ENCODE measurements at places on chromosomes 6 and 20.

- DNase-seq, result no peak
Observed at GRCh38 chr6:144559865-144560593, 274.9 kb downstream of the UTRN start.

GRCh38 chr6:79694156-79694555 lies 63.0 kb downstream of the SH3BGRL2 start:
- no peak for DNase-seq

DNA sequence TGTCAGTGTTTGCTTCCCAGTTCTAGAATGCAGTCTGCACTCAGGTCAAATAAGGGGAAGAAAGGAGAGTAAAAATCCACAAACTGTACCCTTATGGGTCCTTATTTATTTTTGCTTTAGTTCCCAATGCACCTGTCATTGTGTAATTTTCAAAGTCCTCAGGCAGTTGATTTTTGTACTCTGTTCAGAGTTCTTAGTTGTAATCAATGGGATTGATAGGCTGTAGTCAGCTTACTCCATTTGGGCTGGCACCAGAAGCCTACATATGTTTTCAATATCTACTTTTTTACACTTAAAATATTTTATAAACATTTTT lies 18.6 kb downstream of the AIG1 start:
- no peak for DNase-seq

DNA sequence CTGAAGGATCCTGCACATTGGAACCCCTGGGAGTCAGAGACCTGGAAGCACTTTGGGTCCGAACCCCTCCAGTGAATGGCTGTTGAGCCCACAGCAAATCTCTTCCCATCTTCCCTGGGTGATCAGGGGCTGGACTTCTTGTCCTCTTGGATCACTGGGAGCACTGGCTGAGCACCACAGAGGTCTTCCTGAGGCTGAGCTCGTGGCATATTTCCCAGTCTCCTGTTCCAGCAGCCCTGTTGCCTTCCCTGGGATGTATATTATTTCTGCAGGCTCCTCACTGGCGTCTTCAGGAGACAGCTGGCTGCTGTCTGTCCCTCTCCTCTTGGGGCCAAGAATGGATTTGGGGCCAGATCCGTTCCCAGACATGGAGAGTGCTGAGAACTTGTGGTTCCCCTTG lies 43.4 kb downstream of the PTK7 start:
- DNase-seq, result no peak

- no peak for DNase-seq
Observed at GRCh38 chr6:4518506-4518905, 257.7 kb upstream of the CDYL start.

DNA sequence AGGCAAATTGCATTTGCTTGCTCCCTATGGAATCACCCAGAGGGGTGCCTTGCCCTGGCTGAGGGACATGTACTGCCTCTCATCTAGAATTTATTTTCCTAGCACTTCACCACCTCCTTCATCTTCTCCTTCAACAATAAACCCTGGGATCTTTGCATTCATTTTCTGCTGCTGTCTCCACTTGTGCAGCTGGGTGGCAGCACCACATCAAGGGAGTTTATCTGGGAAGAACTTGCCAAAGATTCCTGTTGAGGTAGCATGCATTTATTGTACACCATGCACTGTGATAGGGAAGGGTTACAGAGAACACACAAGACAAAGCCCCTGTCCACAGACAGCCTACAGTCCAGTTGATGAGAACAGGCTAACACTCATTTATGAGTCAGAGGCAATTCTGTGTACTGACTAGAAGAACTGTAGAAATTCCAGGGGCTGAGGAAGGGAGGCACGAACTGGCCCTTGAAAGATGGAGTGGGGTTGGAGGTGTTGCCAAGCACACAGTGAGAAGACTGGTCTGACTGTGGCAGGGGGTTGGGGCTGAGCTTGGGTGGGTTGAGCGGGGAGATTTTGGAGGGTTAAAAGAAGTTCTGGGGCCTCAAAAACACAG lies 17.5 kb downstream of the C20orf173 start:
- no peak for DNase-seq

- no peak for DNase-seq
Observed at GRCh38 chr20:31808481-31808880, 10.7 kb upstream of the MYLK2 start.

DNA sequence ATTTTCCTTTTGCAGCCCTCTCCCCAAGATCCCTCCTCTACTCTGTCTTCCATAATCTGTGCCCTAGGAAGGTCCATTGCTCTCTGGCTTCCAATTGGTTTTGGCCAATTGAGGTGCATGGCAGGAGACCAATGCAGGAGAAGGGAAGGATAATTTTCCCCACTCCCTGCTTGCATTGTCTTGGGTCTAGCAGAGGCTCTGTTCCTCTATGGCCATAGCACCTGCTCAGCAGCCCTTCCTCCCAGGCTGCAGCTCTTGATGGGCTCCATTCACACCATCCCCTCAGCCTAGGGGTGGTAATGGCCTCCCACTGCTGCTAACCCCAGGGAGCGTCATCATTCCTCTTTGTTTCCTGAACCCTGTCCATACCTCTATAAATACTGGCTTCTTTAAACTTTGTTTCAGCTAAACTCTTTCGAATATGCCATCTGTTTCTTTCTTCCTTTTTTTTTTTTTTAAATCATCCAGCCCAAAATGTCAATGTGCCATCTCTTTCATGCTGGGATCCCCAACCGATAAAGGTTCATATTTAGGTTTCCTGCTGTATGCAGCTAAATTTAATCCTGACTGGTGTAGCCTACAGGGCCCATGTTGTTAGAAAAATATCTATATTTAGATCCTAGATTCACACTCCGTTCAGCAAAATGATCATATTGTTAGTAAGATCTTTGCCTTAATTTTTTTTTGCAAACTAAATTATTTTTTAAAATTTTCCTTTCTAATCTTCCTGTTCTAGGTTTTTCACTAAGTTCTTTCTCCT lies 63.8 kb downstream of the HECA start:
- DNase-seq, result no peak

DNA sequence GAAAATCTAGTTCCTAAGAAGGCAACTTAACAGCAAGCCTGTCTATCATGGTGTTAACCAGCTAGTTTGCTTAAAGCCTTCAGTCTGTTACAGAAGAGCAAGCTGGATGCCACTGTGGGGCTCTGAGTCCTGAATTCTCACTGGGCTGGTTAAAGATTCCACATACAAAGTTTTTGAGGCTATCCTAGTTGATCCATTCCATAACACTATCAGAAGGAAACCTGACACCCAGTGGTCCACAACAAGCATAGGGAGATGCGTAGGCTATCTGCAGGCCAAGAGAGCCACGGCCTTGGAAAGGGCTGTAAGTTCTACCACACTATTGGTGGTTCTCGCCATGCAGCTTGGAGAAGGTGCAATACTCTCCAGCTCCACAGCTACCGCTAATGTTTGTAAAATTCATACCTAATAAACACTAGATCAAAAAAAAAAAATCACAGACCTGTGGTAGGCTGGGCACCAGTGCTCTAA lies 420 bp upstream of the MCCD1 start:
- DNase-seq, result no peak

- DNase-seq, result no peak
Observed at GRCh38 chr6:108383981-108384380, 89.1 kb downstream of the AFG1L start.

DNA sequence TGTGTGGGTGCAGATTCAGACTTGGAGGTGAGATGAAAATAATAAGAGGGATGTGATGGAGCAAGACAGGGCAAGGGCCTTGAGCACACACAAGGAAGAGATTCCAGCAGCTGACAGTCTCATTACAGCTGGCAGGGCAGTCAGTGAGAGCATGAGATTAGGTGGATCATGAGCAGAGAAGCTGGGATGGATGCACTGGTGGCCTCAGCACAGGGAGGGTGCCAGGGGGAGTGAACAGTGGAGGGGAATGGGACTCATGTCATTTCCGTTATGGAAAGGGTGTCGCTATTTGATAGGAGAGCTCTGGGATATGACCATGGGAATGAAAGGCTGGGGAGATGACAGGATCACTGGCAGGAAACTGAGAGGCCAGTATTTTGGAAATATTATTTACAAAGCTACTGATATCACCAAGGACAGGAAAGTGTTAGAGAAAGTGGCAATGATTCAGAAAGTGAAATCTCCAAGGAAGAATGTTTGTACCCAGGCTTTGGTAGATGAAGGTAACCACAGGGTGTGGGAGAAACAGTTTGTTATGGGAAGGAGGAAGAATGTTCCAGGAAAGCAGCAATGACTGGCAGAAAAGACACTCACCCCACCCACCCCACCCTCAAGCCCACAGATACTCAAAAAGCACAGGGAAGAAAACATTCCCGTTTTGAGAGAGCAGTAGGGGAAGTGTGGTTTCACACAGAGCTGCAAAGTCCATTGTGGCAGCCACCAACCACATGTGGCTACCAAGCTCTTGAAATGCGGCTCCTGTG lies 214.7 kb upstream of the PROKR2 start:
- DNase-seq, result no peak

All from stimulated activated CD4-positive, alpha-beta T cell treated with anti-CD3 and anti-CD28 coated beads, Interleukin-1b, Interleukin-23, amount 100 ng/mL, for 1 hour (primary cell).